AG08395 (cell line): ENCODE measurements at places on chromosomes 11 and 22.

- no peak for DNase-seq
Observed at GRCh38 chr11:81887671-81888070, 846.0 kb downstream of the FAM181B start.

GRCh38 chr22:47858773-47859306 is 1096.4 kb downstream of the TBC1D22A start:
- DNase-seq = no peak

- DNase-seq = no peak
Observed at GRCh38 chr11:20452585-20452984, 65.1 kb downstream of the PRMT3 start.

GRCh38 chr22:42966497-42966896 is 48.5 kb downstream of the PACSIN2 start:
- DNase-seq = no peak

GRCh38 chr11:133153031-133153430 is 379.3 kb downstream of the OPCML start:
- DNase-seq = no peak

DNA sequence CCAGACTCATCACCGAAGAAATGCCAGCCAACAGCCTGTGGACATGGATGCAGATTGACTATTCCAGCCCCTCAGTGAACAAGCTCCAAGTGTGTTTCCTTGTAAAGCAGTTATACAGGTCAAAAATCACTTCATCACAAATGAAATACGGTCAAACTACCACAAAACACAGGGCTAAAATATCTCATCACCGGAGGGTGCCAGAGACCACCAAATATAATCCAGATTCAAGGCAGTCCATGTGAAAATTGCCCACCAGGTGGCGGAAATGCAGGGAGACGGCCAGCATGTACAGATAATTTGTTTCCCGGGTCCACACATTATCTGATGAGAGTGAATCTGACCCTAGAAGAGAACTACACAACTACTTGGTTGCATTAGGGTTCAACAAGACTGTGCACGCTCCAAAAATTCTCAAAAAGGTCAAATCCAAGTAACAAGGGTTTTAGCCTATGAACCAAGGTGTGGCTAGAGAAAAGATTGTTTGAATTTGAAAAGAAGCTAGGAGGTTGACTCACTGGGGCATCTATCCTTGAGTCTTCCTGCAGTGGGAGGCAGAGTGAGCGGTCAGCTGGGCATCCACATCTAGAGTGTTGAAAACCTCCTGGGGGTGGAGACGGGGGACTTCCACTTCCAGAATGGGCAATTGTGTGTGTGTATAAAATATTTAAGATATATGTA is 71.7 kb downstream of the IGLL5 start:
- peak; percentile 64 for DNase-seq

DNA sequence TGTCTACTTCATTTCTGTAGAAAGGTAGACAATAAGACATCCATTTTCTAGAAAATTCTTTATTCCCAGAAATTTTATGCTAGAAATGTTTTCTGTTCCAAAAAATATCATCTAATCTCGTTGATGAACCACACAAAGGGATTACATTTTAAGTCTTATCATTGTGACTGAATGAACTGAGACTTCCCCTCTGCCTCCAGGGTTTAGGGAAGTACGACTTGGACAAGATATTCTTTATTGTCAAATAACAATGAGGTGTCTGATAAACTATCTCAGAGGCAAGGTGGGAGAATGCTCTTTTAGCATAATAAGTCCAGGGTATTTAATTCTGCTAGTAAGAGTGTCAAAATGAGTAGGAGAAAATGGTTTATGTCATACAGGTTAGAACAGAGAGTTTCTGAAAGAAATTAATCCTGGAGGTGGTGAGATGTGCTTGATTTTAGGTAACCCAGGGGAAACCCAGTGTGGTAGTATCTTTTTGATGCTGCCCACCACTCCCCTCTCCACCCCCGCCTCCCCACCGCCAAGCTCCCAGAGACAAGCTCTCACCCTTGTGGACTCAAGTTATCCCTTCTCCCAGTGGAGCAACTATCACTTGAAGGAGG is 100.6 kb downstream of the CD44 start:
- no peak for DNase-seq

GRCh38 chr11:21774212-21774611 is 418.7 kb upstream of the ANO5 start:
- DNase-seq = no peak

DNA sequence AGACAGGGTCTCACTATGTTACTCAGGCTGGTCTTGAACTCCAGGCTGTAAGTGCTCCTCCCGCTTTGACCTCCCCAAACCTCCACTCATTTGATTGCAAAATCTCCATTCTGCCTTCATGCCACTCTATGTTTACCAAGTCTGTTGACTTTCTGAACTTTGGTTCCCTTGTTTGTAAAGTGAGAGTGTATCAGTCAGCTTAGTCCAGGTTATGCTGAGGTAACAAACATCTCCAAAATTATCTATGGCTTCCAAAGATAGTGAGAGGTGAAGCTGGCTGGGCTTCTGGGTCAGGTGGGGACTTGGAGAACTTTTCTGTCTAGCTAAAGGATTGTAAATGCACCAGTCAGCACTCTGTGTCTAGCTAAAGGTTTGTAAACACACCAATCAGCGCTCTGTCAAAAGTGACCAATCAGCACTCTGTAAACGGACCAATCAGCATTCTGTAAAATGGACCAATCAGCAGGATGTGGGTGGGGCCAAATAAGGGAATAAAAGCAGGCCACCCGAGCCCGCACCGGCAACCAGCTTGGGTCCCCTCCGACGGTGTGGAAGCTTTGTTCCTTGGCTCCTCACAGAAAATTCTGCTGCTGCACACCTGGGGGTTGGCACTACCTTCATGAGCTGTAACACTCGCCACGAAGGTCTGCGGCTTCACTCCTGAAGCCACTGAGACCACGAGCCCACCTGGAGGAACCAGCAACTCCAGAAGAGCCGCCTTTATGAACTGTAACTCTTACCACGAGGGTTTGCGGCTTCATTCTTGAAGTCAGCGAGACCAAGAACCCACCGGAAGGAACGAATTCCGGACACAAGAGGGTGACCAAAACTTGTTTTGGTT is 109.3 kb downstream of the MIAT start:
- DNase-seq = no peak

GRCh38 chr11:76232026-76232665 is 25.8 kb upstream of the WNT11 start:
- DNase-seq = no peak

DNA sequence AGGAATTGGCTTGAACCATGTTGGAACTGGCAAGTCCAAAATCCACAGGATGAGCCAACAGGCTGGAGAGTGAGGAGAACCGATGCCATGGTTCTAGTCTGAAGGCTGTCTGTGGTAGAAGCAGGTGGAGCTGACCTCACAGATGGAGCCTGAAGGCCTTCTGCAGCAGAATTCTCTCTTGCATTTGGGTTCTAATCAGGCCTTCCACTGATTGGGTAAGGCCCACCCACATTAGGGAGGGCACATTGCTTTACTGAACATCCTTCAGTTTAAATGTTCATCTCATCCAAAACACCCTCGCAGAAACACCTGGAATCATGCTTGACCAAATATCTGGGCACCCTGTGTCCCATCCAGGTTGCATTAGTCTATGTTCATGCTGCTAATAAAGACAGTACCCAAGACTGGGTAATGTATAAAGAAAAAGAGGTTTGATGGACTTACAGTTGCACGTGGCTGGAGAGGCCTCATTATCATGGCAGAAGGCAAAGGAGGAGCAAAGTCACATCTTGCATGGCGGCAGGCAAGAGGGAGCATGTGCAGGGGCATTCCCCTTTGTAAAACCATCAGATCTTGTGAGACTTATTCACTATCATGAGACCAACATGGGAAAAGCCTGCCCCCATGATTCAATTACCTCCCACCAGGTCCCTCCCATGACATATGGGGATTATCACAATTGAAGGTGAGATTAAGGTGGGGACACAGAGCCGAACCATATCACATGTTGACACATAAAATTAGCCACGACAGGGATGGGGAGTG is 15.9 kb downstream of the SMIM38 start:
- no peak for DNase-seq

DNA sequence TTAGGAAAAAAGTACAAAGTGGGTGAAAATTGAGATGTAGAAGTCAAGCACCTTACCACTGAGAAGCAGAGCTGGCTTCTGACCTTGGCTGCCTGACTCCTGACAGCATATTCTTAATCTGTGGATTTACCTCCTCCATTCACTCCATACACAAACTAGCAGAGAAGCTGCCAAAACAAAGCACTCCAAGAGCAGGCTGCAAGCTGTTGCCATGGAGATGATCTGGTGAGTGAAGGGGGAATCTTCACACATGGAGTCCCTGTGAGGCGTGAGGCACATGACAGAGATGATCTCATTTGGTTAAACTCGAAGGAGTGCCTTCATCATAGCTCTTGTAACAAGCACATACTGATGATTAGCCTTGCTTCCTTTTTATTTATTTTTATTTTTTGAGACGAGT is 16.1 kb downstream of the COMMD9 start:
- DNase-seq = no peak

- DNase-seq = no peak
Observed at GRCh38 chr11:100631316-100631715, 55.8 kb upstream of the ARHGAP42 start.

GRCh38 chr11:32892355-32893092 is at the start of gene QSER1:
QSER1 (plus strand) TSS chr11:32892811; CDS start chr11:32893126, 315 bp downstream.
- peak; percentile 88 for DNase-seq

DNA sequence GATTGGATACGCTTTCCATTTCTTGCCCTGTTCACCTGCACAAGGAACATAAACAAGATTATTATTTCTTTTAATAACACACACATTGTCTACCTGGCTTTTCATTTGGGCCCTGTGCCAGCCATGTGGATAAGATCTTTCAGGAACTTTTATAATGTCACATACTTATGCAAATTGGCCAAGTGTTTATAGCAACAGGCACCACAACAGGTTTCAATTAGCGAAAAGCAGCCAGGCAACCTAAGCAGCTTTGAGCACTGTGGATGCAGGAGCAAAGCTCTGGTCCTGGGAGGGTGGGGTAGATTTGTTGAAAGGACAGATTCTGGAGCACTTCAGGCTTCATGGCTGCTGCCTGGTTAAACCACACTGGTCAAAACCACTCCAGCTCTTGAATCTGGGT is 217.4 kb downstream of the BARX2 start:
- DNase-seq = no peak

DNA sequence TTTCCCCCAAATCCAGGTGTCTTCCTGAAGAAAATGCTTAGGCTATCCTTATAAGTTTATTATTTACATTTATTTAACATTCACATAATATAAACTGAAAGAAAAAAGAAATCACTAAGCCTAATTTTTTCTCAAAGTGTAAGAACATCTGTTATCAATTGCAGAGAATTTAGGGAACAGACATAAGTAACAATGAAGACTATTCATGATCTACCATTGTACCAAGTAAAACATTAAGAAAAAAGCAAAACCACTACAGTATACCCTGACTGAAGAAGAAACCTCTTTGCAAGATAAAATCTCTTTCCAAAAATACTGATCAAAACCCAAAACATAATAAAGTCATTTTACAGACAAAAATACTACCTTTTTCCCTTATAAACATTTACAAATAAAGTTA is 60.5 kb downstream of the NUP98 start:
- DNase-seq = no peak

DNA sequence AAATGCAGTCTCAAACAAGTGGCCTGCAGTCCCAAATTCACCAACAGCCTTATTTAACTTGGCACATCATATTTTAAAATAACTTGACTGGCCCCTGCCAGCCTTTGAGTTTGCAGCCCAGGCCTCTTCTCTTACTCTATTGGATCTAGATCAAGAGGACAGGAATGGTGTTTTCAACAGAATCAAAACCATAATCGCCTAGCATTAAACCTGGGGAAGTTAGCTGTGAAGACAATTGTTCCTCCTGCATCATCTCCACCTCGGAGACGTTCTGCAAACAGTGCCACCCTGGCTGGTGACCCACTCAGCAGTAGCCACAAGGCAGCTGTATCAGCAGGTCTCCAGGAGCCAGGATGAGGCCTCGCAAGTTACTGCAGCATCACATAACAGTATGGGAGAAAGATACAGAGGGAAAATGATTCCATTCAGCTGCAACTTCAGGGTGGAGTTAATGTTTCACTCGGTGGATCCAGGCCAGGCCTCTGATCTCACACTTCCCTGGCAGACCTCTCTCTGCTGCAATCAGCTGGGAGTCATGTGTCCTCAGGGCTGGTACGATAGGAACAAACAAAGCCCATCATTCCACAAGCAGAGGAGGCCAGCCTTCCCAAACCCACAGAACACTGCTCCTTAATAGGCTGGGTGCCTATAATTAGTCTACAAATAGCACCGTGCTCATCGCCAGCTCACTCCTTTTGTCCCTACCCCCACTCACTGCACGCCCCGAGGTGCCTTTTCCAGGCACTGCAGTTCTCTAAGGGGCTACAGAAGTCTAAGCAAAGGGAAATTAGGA is 18.6 kb upstream of the SCN2B start:
- peak; percentile 92 for DNase-seq

DNA sequence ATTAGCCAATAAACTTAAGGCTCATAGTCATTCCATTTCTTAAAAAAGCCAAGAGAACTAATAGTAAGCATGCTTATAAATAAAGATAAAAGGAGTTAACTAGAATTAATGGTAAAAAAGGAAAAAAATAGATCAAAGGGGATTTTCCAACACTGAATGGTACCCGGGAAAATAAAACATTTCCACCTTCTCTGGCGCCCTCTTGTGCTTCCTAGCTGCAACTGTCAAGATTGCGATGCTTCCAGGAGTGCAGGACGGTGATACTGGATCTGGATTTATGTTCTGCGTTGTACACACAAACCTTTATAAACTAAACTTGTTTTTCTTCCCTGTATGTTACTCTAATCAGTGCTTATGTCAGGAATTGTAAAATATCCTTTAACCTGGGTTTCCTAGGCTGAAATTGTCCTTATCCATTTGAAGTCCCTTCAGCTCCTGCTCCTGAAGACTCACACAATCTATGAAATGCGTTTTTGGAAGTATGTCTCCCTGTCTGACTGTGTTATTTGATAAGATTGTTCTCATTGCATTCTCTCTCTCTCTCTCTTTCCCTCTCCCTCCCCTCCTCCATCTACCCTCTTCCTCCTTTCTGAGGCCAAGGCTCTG is 9.6 kb upstream of the HTATIP2 start:
- peak; percentile 52 for DNase-seq

DNA sequence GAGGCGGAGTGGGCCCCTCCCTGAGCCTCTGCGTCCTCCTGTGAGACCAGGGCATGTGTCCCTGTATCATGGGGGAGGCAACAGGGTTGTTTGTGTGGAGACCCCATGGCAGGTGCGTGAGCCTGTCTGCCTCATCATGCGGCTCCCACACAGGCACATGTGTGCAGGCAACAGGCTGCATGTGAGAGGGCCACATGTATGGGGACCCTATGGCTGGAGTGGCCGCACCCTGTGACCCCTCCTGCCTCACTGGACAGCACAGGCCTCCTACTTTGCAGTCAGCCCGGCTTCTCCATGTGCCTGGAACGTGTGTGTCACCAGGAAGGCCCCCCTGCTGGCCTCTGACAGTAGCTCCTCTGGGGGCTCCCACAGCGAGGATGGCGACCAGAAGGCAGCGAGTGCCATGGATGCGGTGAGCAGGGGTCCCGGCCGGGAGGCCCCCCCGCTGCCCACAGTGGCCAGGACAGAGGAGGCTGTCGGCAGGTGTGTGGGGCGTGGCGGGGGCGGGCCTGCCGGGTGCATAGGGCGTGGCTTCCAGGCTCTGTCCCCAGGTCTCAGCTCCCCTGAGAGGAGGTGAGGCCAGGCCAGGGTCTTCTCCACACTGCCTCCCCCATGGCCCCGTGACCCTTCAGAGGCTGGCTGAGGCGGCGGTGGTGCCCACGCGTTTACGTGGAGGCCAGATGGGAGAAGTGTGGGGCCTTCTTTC is 34.1 kb downstream of the SBF1 start:
- DNase-seq = no peak
